Mesothelial cell of epicardium (in vitro differentiated cells): ENCODE measurements at places on chromosomes 11 and 22. TPM values are rescaled to one million over a fixed set of nuclear protein-coding genes. Genes with fewer than 3 reads are reported as not detected.

- DNase-seq = no peak
- no peak overlapping the region for H3K4me3 ChIP-seq
- H3K27me3 ChIP-seq = peaks cover 86% of the 10 kb centered on the region
- peaks cover 2% of the 10 kb centered on the region for H3K4me1 ChIP-seq
- H3K27ac ChIP-seq = no peak overlapping the region
- no peaks in the 10 kb centered on the region for H3K36me3 ChIP-seq
Observed at GRCh38 chr22:30824711-30825110, 130.0 kb downstream of the OSBP2 start.

GRCh38 chr11:126308271-126308671, 4.4 kb downstream of the DCPS start:
- no peak overlapping the region for H3K27ac ChIP-seq
- H3K36me3 ChIP-seq = peaks cover 6% of the 10 kb centered on the region
- peaks cover 22% of the 10 kb centered on the region for H3K4me1 ChIP-seq
- no peak for DNase-seq

GRCh38 chr11:12863605-12864121, 145.5 kb upstream of the RASSF10 start:
- H3K27me3 ChIP-seq = no peaks in the 10 kb centered on the region
- peak overlapping the region; percentile 97 for H3K27ac ChIP-seq
- no peaks in the 10 kb centered on the region for H3K36me3 ChIP-seq
- H3K4me1 ChIP-seq = peaks cover 45% of the 10 kb centered on the region
- DNase-seq = no peak

DNA sequence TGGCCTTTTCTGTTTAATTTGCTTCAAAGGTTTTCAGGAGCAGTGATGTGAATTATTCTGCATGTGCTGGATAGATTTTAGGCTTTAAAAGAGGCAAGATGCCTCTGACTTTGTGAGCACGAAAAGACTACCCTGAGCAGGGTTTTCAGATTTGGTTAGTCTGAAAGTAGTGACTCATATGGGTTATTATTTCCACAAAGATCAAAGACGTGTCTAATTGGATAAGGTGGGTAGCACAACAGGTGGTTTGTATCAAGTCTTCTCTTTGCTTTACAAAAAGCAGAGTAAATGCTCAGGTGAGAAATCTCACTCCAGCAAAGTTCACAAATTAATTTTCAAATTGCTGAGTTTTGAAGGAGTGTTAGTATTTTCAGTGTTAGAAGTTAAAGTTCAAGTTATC, 37.6 kb upstream of the DBX1 start:
- DNase-seq = no peak
- no peak overlapping the region for H3K4me3 ChIP-seq
- no peak overlapping the region for H3K27ac ChIP-seq
- peaks cover 3% of the 10 kb centered on the region for H3K27me3 ChIP-seq

DNA sequence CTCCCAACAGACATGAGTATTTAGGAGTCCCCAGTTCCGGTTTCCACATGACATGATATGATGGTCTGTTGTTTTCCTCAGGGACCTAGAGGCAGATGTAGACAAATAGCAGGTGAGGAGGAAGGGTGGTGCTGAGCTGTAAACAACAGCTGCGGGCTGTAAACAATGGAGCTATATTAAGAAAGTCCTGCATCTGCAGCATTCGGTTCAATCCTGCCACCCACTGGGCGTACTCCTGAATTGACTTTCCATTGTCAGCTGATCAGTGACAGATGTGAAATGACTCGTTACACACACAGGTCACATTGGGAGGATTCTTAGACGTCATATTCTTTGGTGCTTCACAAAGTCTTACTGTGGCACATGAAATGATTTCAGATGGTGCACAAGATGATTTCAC, 26.8 kb upstream of the RAG1 start:
- no peaks in the 10 kb centered on the region for H3K36me3 ChIP-seq
- H3K27me3 ChIP-seq = peaks cover 15% of the 10 kb centered on the region
- H3K4me3 ChIP-seq = no peak overlapping the region
- no peak for DNase-seq
- H3K27ac ChIP-seq = no peak overlapping the region

- H3K36me3 ChIP-seq = no peaks in the 10 kb centered on the region
- no peaks in the 10 kb centered on the region for H3K4me1 ChIP-seq
- no peaks in the 10 kb centered on the region for H3K27me3 ChIP-seq
- no peak for DNase-seq
- no peak overlapping the region for H3K4me3 ChIP-seq
Observed at GRCh38 chr11:35009191-35009943, 92.9 kb downstream of the PDHX start.

GRCh38 chr11:120337355-120338106, 1.3 kb downstream of the ARHGEF12 start:
- H3K27me3 ChIP-seq = no peaks in the 10 kb centered on the region
- peaks cover 47% of the 10 kb centered on the region for H3K4me1 ChIP-seq

- no peak for DNase-seq
- H3K27ac ChIP-seq = no peak overlapping the region
- H3K4me1 ChIP-seq = peaks cover 15% of the 10 kb centered on the region
- peaks cover 37% of the 10 kb centered on the region for H3K27me3 ChIP-seq
- no peak overlapping the region for H3K4me3 ChIP-seq
Observed at GRCh38 chr11:130416906-130417305, 11.5 kb downstream of the ADAMTS8 start.

Gene POU2AF1
- 0.25 TPM in 1 of 3 replicates, not detected in the others for total RNA-seq

Gene ASCL2
- 0.36 to 0.58 TPM (median 0.49 TPM) in 3 replicates for total RNA-seq

Gene HOATZ
- not detected in 3 replicates for total RNA-seq
